ENCODE measurements at places on chromosomes 6 and 20.
A peak's percentile ranks its signal among the peaks of the same experiment; 100 is the strongest.

DNA sequence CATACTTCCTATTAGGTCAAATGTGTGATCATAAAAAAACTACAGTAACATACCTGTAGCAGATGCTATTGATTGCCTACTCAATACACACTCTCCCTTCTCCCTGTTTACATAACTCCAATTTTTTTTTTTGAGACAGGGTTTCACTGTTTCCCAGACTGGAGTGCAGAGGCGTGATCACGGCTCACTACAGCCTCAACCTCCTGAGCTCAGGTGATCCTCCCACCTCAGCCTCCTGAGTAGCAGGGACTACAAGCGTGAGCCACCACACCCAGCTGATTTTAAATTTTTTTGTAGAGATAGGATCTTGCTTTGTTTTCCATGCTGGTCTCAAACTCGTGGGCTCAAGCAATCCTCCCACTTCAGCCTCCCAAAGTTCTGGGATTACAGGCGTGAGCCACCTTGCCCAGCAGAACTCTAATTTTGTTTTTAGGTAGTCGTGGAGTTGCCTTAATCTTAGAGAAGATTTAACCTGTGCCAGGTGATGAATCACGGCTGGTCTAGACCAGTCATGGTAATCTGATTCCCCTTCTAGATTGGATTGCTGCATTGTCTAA, 14.0 kb upstream of the KIF3B start:
- DNase-seq = no peak

- DNase-seq = no peak
Observed at GRCh38 chr6:47237196-47237595, 72.5 kb downstream of the TNFRSF21 start.

DNA sequence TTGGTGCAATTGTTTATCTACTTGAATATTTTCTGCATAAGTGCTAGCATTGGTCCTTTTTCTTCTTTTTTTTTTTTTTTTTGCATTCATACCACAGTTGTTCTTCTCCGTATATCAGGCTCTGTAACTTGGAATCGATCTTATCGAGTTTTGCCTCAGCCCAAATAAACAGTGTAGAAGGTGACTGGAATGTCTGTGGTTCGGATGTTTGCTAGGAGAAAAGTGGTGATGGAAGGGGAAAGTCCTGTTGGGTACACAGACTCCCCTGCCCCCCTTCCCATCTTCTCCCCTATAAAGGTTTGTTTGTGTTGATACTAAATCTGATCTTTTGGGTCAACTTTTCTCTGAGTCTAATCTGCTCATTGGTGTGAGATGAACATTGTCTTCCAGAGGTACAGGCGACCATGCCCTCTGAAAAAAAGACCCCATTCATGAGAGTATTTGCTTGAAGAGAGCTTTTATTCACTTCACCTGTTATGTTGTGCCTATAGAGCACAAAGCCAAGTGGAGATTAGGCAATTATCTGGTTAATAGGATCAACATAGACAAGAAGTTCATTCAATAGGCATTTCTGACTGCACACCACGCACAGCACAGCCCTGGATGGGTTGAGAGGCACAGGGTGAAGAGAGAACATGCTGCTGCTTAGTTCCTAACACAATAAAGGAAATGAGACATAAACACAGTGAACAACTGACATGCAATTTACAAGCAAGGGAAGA, 620.0 kb downstream of the PKHD1 start:
- peak; percentile 76 for DNase-seq

GRCh38 chr6:147561726-147562125, 53.2 kb downstream of the SAMD5 start:
- no peak for DNase-seq

- DNase-seq = no peak
Observed at GRCh38 chr6:116385459-116385802, 14.7 kb downstream of the DSE start.

GRCh38 chr20:34458631-34459030, 57.6 kb upstream of the DYNLRB1 start:
- no peak for DNase-seq

DNA sequence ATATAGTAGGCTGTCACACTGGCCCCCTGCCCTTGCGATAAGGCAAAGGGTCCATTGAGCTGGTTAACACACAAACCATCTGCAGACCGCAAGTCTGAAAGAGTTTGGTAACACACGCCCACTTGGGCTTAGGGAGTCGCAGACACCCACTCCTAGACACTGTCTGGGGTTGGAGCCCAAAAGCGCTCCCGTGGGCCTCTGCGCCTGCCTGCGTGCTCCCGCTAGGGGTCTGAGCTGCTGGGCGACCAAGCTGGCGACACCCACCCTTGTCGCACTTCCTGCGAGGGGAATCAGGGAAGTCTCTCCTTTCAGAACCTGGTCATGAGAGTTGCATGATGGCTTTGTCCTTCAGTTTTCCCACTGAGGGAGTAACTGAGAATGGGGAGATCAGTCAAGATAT, 653.0 kb downstream of the HTR1B start:
- DNase-seq = no peak

- no peak for DNase-seq
Observed at GRCh38 chr6:48667797-48668196, 556.8 kb upstream of the PTCHD4 start.

DNA sequence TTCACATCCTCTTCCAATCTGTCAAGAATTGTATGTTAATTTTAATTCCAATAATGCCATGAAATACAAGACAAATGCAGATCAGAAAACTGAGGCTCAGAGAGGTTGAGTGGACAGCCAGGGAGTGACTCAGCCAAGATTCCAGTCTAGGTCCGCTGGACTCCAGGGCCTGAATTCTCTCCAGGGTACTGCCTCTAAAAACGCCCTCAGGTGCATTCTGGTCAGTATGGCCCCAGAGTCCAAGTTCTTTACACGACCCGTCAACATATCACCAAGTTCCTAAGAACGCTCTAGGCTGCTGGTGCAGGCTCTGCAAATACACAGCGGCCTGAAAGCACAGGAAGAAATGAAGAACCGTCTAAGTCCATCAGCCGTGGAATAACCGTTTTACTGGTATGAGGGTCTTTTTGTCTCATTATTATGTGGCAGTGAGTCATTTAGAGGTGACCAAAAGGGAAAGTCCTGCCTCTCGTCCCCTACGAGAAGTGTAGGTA, 709 bp upstream of the ASXL1 start:
- DNase-seq = no peak

GRCh38 chr6:15792842-15793241, 130.0 kb upstream of the DTNBP1 start:
- no peak for DNase-seq

- no peak for DNase-seq
Observed at GRCh38 chr6:40379811-40380210, 207.4 kb downstream of the LRFN2 start.

GRCh38 chr6:106586815-106587415, 42.4 kb downstream of the RTN4IP1 start:
- no peak for DNase-seq
